ENCODE measurements at places on chromosomes 6 and 20. TPM values are rescaled to one million over a fixed set of nuclear protein-coding genes. Genes with fewer than 3 reads are reported as not detected.

Gene TRIM15
- total RNA-seq: not detected

Gene NCOA7
- total RNA-seq: 17.3 TPM

- no peak for DNase-seq
Observed at GRCh38 chr6:47161176-47161687, 119.1 kb upstream of the ADGRF1 start.

DNA sequence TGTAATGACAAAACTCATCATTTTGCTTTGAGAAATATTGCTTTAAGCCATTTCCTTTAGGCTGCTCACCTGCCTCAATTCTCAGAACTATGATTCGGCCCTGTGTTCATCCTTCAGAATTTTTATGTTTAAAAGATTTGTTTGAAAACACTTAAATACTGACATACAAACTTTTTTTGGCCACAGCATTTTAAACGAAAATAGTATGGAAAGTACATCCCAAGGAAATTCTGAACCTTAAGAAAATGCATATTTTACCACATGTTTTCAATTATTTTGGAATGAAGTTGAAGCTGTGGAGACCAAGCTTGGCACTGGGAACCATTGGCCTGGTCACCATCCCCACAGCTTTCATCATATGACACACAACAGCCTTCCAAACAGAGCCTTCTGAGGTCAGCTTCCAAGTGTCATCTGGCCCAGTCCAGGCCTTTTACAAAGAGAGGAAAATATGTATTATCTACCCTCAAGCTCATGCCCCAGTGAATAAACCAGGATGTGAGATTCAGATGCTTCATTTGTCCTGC, 83.3 kb downstream of the SOD2 start:
- no peak for DNase-seq

Gene BAG2
- total RNA-seq: 2.8 TPM

DNA sequence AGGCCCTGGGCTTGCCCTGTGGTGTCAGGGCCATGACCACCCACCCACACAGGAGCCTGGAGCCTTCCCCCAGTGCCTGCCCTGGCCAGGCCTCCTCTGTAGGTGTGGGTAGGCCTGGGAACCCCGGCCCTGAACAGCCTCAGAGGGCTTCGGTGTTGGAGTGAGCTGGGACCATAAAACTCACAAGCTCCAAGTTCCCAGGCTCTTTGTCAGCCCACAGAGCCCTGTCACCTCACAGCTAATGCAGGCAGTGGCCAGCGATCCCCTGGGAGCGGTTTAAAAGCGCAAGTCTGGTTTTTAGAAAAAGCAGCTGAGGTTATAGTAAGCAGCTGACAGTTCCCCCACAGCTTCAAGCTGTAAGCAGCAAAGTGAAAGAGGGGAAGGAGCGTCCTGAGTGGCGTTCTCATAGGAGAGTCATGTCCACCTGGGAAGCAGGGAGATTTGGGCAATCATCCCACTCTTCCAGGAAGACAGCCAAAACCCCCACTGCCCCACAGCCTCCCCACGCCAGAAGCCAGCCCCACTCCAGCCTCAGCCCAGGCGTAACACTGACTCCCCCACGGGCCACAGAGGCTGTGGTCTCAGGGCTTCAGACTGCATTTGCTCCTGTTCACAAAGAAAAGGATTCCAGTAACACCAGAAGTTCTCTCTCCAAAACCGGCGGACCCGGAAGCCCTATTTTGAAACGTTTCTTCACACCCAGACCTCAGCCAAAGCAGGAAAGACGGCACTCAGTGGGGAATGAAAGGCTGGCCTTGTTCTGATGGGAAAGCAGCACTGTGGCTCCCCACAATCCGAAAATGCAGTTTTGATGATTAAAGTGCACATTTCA, 34.3 kb upstream of the FOXC1 start:
- peak; percentile 78 for DNase-seq

Gene GGT7
- total RNA-seq: 39.6 TPM

DNA sequence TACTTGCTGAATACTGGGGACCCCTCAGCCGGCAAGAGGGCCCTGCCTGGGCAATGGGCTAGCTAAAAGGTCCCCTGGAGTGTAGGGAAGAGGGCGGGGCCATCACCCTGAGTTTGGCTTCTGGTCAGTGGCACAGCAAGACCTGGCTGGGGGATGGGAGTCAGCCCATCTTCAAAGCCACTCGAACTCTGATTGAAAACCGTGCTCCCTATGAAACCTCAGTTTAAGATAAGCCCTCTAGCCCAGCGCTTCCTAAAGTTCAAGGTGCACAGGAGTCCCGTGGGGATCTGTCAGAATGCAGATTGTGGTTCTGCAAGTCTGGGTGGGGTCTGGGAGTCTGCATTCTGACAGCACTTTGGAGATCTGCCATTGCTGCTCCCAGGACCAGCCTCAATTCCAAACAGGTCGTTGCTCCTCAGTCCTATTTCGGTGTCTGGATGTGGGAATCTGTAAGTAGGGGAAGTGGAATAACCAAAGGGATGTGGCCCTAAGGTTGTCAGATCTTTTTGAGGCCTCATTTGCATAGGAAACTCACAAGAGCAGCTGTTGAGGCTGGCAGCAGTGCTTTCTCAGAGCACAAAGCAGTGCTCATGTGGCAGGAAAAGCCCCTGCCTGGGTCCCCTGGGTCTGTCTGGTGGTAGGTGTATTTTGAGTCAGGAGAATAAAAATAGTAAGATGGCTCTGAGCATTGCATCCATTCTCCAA, 85.3 kb upstream of the SCP2D1 start:
- no peak for DNase-seq

Data from endodermal cell (in vitro differentiated cells).